Stomach (tissue), 19 donors: ENCODE measurements at places on chromosomes 7 and 10. TPM values are rescaled to one million over a fixed set of nuclear protein-coding genes. Genes with fewer than 3 reads are reported as not detected.

DNA sequence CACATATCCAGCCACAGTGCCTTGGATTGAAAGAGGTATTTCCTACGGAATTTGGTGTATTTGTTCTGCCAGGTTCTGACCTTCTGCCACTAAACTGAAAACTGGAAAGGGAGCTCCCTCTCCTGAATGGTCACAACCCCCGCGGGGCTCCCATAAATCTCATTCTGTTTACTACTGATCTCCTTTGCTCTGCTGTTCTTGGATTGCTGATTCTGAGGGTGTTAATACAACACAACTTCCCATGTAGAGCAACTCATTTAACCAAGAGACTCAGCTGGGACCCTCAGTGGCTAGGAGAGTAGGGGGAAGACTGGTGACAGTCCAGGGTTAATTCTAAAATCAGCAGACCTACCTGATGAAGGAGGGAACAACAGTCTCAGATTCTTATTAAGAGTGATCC, 662.9 kb downstream of the INHBA start:
- no peak for DNase-seq

- DNase-seq = peak; percentile 14
Observed at GRCh38 chr10:120833222-120833928, 17.8 kb upstream of the WDR11 start.

- no peak for DNase-seq
Observed at GRCh38 chr7:45974540-45975360, 53.7 kb upstream of the IGFBP3 start.

DNA sequence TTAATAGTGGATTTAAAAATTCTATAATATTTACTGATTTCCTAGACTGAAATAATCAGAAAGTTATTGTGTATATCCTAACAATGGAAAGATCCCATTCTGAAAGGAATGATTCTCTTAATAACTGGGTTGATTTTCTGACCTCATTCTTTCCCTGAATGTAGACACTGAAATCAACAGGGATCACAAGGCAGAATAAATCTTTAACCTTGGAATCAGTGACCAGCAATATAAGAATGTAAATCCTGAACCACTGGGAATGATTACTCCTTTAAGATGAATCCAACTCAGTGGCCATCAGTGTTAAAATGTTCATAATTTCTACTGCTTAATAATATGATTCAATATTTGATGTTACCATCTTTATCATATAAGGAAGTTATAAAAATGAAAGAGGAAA, 47.6 kb downstream of the ANKRD26 start:
- no peak for DNase-seq

DNA sequence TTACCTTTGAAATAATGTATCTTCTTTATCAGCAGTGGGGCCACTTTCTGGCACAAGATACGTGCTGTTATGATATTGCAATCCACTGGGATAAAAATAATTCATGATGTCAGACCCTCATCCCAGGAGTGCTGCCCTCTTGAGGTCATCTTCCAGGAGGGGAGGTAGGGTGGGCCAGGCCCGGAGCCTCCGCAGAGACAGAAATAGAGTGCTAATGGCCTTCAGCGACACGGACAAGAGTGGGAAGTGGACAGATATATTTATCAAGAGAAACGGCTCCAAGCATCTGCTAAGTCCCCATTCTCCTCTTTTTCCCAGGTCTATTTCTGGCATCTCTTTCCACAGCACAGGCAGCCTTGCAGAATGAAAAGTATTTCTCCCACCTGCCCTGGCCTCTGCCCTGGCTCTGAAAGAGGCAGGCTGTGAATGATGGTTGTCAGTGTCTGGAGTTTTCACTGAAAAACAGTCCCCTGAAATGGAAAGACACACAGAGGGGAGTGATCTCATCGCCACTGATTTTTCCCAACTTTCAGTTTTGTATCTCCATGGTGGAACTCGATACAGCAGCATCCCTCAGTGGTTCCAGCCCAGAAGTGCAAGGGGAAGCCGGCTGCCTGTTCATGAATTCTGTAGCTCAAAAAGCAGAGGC, 251.7 kb upstream of the MYO3A start:
- DNase-seq = no peak

GRCh38 chr7:126411821-126412383, 840.8 kb downstream of the GRM8 start:
- no peak for DNase-seq

The MMP21 gene
- not detected for total RNA-seq

The ZNF117 gene
- 15.6 TPM for total RNA-seq

DNA sequence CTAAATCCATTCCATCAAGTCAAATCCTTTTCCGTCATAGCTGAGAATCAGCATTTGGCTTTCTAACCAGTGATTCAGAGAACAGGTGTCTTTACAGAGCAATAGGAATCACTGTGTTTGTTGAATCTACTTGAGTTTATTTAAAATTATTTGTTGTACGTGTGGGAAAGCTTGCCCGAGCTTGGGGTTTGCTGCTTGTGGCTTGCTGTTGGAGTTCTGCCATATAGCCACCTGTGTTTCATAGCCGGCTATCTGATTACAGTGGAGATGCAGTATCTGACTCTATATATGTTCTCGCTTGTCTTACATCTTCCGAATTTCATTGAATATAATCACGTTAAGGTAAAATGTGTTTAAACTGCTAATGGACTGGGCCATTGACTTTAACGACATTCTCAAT, 274.3 kb upstream of the MKI67 start:
- DNase-seq = no peak

GRCh38 chr10:16234916-16235315, 201.9 kb upstream of the PTER start:
- DNase-seq = no peak

The ANLN gene
- 14.6 TPM for total RNA-seq

The A1CF gene
- total RNA-seq = 29.5 TPM

GRCh38 chr7:27151341-27151930, 947 bp downstream of the HOXA3 start:
- no peak for DNase-seq

DNA sequence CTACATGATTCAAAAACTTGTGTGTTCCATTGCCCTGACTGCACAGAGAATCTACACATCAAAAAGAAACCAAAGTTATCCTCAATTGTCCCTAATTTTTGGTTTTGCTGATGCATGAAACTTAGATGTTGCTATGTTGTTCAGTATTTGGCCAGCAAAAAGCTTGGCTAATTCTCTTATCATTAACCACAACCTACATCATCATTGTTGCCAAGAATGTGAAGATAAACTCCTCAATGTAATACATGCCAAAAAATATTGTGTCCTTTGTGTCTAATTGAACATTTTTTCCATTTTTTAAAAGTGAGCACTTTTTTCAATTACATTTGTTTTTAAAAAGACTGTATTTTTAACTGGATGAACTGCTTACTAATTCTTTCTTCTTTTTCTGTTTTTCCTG, 268.0 kb upstream of the SEMA3D start:
- peak; percentile 33 for DNase-seq

GRCh38 chr7:69173846-69174245, 424.4 kb upstream of the AUTS2 start:
- DNase-seq = peak; percentile 30

DNA sequence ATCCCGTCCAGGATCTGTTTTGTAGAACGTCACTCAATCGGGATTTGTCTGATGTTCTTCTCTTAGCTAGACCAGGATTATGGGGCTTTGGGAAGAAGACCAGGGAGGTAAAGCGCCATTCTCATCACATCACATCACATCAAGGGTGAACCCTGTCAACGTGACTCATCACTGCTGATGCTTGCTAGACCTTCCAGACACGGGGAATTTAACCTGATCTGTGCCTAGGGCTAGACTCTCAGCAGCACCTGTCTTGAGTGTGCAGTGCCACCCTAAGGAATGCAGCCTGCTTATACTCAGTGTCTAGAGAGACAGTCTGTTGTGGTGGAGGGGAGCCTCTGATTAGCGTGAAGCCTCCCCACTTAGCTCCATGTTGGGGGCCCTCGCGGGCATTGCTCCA, 678.6 kb upstream of the FOXK1 start:
- no peak for DNase-seq

- DNase-seq = no peak
Observed at GRCh38 chr7:107441581-107442422, 28.1 kb upstream of the GPR22 start.

The PNLIPRP1 gene
- total RNA-seq = not detected

The LBX1 gene
- not detected for total RNA-seq

DNA sequence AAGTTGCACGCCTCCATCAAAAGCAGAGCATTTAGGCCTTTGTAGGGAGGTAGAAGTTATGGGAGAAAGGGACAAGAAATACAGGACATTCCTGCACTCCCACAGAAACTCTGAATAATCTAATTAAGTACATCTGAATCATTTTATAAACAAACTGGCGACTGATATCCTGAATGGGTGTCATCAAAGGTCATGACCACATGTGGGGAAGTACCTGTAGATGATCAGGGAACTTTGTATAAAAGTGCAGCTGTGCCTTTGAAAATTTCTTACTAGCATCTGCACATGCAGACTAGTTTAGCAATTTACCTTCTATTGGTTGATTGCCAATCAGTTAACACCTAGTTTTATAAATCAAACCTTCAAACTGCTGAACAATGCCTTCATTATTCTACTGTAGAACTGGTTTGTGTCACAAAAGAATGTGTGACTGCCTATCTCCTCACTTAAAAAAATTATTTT, 17.1 kb downstream of the STEAP4 start:
- no peak for DNase-seq

- DNase-seq = no peak
Observed at GRCh38 chr10:4353059-4353655, 472.9 kb upstream of the AKR1E2 start.

The MEOX2 gene
- not detected for total RNA-seq

DNA sequence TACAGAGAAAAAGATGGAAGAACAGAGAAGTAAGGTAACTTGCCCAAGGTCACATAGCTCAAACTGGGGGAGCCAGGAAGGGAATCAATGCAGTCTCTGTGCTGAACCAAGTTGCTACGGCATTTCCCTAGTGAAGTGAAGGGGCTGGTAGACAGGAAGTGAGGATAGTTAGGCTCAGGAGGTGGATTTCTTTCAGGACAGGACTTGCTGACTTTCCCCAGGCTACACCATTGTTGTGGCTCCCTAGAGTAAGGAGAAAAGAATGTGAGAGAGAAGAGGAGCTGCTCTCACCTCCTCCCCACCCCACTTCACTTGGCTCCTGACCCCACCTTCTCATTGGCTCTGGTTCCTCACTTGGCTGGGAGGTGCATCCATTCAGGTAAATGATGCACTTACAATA, 316.9 kb downstream of the INHBA start:
- no peak for DNase-seq

DNA sequence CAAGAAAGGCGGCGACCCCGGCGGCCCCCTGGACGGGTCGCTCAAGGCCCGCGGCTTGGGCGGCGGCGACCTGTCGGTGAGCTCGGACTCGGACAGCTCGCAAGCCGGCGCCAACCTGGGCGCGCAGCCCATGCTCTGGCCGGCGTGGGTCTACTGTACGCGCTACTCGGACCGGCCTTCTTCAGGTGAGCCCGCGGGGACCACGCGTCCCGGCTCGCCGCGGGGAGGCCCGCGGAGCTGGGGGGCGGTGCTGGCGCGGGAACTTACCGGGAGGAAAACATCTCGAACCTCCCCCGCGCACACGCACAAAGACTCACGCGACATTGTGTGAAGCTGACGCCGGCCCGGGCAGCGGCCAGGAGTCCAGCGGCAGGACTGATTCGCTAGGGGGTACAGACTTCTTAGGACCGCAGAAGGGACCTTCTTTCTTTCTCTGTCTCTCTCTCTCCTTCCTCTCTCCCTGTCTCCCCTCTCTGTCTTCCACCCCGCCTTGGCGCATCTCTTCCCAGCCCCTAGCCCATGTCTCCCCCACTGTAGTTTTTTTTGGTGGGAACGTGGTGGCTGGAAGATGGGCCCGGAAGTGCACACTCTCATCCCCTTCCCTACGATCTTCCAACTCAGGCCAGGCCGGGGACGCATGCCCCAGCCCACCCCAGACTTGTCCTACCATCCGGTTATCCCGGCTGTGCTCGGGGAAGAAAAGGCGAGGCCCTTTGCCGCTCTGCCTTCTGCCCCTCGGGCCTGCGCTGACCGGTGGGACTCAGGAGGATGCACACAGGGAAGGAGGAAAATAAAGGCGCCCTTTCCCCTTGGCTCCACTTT, 1.2 kb downstream of the EN2 start:
- DNase-seq = no peak

DNA sequence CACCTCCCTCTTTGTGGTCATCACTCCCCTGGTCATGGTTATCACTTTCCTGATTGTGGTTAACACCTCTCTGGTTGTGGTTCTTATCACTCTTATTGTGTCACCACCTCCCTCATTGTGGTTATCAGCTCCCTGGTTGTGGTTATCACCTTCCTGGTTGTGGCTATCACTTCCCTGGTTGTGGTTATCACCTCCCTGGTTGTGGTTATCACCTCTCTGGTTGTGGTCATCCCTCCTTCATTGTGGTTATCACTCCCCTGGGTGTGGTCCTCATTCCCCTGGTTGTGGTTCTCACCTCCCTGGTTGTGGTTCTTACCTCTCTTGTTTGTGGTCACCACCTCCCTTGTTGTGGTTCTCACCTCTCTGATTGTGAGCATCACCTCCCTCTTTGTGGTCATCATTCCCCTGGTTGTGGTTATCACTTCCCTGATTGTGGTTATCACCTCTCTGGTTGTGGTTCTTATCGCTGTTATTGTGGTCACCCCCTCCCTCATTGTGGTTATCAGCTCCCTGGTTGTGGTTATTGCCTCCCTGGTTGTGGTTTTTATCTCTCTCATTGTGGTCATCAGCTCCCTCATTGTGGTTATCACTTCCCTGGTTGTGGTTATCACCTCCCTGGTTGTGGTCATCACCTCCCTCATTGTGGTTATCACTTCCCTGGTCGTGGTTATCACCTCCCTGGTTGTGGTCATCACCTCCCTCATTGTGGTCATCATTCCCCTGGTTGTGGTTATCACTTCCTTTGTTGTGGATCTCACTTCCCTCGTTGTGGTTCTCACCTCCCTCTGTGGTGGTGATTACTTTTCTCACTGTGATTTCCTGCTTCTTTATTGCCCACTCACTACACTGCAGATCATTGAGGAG, 106.7 kb downstream of the GPR26 start:
- no peak for DNase-seq

DNA sequence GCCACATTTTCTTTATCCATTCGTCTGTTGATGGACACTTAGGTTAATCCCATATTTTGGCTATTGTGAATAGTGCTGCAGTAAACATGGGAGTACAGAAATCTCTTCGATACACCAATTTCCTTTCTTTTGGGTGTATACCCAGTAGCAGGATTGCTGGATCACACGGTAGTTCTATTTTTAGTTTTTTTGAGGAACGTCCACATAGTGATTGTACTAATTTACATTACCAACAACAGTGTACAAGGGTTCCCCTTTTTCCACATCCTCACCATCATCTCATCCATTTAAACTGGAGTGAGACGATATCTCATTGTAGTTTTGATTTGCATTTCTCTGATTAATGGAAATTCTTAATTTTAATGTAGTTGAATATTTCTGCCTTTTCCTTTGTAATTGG, 19.3 kb downstream of the VKORC1L1 start:
- no peak for DNase-seq

DNA sequence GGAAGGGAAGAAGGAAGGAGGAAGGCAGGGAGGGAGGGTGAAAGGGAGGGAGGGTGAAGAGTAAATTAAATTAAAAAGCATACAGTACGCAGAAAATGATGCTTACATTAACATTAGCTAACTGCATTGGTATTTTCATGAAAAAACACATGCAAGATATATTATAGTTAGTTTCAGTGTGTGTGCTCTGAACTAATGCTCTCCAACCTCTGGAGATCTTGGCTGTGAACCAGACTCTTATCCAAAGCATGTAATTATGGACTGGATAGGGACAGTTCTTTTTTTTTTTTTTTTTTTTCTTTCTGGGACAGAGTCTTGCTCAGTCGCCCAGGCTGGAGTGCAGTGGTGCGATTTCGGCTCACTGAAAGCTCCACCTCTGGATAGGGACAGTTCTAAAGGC, 357.0 kb downstream of the FRMD4A start:
- no peak for DNase-seq
